ENCODE measurements at places on chromosomes 2 and 18.

- DNase-seq = peak; percentile 37
Measured at GRCh38 chr18:67517444-67517765, 885 bp upstream of the DSEL start.

GRCh38 chr2:121333834-121334558, 49.0 kb upstream of the TFCP2L1 start:
- no peak for DNase-seq

GRCh38 chr2:168315331-168316072, 68.1 kb upstream of the STK39 start:
- no peak for DNase-seq

DNA sequence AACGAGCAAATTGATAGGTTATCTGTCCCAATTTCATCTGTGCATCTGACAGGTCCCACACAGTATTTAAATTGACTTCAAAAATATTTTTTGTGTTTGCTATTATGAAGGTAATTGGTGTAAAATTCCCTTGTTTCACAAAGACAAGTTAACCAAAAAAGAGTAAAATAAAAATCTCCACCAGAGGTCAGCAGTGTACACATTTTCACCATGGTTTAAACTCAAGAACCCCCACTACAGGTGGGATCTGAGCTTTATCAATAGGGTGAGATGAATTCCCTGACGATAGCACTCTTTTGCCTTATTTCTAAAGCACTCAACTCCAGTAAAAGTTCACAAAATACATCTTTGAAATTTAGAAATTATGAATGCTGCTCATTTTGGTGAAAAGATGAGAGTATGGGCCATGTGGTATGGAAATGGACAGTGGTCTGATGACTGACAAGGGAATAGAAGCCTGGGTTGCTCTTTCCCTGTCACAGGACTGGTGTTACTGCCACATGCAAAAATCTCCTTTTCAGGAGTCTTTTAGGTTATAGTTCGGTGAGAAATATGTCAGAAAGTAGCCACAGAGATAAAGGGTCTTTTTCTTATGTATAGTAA, 68.0 kb downstream of the SERPINB8 start:
- peak; percentile 10 for DNase-seq

GRCh38 chr18:26307161-26307773, 81.0 kb downstream of the TAF4B start:
- no peak for DNase-seq

- DNase-seq = no peak
Measured at GRCh38 chr2:101135412-101136296, 15.5 kb downstream of the TBC1D8 start.

GRCh38 chr2:204909791-204910190, 364.5 kb downstream of the PARD3B start:
- no peak for DNase-seq

- no peak for DNase-seq
Measured at GRCh38 chr2:150174971-150175421, 312.5 kb downstream of the RND3 start.

DNA sequence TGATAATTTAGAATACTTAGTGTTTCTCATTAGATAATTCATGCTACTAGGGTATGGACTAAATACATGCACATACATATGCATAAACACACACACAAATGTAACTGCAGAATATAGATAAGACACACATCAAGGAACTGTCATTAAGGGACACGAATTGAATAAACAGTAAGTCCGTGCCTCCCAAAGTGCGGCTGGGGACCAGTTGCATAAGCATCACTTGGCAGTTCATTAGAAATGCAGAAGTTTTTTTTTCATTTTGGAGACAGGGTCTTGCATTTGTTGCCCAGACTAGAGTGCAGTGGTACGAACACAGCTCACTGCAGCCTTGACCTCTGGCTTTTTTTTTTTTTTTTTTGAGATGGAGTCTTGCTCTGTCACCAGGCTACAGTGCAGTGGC, 130.0 kb upstream of the CCDC195 start:
- DNase-seq = no peak

DNA sequence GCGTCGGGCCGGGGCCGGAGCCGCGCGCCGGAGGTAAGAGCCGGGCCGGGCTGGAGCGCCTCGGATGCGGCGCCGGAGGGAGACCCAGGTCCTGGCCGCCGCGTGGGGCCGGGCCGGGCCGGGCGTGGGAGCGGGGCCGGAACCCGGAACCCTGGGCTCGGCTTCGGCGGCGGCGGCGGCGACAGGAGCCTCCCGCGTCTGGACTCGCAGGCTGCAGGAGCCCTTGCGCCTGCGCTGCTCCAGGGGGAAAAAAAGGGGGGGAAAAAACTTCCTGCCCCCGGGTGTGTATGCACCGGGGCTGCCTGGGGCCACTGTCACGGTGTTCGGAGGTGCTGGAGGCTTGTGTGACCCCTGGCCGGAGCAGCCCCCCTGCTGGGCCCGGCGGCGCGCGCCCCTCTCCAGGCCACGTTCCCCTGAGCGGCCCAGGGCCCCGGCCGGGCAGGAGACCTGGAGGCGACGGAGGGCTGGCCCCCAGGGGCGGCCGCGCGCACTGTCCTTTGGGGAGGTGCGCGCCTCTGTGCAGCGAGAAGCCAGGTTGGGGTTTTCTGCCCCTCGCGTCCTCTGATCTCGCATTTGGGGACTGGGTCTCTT, 864 bp downstream of the KLHL29 start:
- no peak for DNase-seq

- DNase-seq = no peak
Measured at GRCh38 chr2:241550616-241551580, 7.6 kb upstream of the BOK start.

DNA sequence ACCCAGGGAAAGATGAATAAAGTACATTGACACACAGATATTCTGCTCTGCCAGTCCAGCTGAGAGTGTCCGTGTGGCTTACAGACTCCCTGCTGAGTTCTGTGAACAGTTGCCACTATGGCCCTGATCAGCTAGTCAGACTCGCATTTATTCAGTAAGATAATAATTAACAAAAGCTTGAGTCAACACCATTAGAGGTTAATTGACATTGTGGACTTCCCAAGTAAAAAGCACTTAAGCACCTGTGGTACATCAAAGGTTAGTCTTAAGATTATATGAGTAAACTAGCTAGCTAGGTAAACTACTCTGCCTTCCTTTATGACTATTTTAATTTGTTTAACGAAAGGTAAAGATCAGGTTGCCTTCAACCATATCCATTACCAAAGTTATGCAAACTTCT, 33.7 kb downstream of the ANKRD30B start:
- no peak for DNase-seq

- DNase-seq = no peak
Measured at GRCh38 chr2:126894585-126895182, 4.0 kb upstream of the TEX51 start.

GRCh38 chr2:101195871-101196661, 44.9 kb upstream of the TBC1D8 start:
- no peak for DNase-seq

DNA sequence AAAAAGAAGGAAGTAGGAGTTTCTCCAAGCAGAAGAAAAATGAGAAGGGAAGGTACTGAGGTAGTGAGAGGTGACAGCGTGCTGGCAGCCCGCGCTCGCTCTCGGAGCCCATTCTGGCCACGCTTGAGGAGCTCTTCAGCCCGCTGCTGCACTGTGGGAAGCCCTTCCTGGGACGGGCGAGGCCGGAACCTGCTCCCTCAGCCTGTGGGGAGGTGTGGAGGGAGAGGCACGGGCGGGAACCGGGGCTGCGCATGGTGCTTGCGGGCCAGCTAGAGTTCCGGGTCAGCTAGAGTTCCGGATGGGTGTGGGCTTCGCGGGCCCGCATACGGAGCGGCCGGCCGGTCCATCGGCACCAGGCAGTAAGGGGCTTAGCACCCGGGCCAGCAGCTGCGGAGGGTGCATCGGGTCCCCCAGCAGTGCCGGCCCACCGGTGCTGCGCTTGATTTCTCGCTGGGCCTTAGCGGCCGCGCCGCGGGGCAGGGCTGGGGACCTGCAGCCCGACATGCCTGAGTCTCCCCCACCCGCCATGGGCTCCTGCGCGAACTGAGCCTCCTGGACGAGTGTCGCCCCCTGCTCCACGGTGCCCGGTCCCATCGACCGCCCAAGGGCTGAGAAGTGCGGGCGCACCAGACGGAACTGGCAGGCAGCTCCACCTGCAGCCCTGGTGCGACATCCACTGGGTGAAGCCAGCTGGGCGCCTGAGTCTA, 11.1 kb upstream of the CYS1 start:
- no peak for DNase-seq

GRCh38 chr2:168160897-168161296, 86.5 kb downstream of the STK39 start:
- no peak for DNase-seq

DNA sequence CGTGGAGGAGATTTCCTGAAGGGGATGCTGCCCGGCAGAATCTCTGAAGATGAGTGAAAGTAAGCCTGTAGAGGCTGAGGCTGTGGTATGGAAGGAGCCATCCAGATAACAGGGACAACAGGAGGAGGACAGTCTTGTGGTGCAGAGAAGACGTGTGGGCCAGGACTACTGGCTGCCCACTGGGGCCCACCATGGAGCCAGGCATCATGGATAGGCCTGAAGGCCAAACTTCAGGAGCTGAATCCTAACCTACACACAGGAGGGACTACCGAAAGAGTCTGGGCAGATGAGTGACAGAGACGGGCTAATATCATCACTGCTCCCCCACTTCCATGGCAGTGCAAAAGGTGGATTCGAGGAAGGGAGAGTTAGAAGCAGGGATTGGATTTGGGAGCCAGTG, 131.3 kb upstream of the DAPL1 start:
- DNase-seq = no peak

DNA sequence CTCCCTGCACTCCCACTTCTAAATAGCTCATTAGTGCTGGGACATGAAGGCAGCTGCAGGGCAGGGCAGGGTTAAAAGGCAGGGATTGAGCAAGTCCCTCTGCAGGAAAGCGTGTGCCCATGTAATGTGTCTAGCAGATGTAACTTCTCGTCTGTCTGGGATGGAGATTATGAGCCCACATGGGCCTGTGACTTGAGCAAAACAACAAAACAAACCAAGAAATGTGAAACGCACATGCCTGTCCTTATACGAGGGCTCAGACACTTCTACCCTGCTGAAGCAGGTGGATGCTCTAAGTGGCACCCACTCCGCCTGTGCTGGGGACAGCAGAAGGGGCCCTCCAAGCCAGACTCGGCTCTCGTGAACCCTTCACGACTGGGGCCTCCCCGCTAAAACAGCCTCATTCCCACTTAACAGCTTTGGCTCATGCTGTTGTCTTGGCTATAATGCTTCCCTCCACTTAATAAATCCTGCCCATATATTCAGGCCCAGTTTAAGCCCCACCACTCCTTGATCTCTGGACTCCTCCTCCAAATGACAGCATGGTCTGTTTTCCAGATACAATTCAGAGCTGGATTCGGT, 40.9 kb downstream of the TMEM247 start:
- DNase-seq = no peak

- no peak for DNase-seq
Measured at GRCh38 chr2:195414537-195415100, 242.4 kb upstream of the SLC39A10 start.

DNA sequence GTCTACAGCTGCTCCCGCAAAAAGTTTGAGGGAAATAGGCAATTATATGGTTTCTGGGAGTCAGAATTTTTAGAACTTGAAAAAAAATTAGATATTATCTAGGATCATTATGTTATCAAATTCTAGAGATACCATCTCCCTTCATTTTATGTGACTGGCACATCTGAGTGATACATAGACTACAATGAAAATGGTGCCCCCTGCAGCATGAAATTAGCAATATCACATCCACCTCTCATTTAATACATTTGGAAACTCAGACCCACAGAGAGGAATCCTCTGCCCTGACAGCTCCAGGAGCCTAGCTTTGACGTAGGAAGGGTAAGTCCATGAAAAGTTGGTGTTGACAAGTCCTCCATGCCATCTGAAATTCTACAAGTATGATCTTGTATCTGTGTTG, 381.6 kb downstream of the SUCLG1 start:
- no peak for DNase-seq

DNA sequence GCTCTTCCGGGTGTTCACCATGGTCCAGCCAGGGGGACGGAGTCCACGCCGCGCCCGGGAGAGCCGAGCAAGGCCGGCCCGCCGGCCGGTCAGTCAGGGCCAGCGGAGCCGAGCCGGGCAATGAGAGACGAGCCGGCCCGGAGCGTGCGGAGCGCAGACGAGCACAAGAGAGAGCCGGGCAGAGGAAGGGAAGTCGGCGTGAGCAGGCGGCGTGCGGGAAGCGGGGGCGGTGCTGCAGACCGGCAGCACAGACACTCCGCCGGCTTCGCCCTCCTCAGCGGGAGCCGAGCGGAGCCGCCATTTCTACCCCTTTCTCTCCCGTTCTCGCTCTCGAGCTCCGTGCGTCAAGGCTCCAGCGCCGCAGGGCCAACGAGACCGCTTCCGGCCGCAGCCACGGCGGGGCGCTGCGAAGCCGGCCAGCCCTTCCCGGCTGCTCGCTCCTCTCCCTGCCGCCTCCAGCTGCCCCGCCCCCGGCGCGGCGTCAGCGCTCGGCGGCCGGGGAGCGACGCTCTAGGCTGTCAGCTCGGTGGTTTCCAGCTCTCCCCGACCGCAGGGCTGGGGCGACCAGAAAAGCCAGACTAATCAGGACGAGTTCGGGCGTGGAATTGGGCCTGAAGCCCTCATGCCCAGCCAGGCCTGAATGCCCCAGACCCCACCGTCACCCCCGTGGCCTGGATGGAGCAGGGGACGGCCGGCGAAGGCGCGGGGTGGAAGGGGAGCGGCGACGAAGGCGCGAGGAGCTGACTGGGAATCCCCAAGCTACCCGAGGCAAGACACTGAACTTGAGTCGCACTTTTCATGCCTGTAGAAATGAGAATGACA, at the start of gene ATAD2B:
Gene ATAD2B (minus strand): TSS at position 374 of the 822 bp plus-strand sequence. CDS start 353 bp downstream, at position 21.
- peak; percentile 99 for DNase-seq

GRCh38 chr2:11163439-11164317, 8.4 kb downstream of the SLC66A3 start:
- DNase-seq = no peak

DNA sequence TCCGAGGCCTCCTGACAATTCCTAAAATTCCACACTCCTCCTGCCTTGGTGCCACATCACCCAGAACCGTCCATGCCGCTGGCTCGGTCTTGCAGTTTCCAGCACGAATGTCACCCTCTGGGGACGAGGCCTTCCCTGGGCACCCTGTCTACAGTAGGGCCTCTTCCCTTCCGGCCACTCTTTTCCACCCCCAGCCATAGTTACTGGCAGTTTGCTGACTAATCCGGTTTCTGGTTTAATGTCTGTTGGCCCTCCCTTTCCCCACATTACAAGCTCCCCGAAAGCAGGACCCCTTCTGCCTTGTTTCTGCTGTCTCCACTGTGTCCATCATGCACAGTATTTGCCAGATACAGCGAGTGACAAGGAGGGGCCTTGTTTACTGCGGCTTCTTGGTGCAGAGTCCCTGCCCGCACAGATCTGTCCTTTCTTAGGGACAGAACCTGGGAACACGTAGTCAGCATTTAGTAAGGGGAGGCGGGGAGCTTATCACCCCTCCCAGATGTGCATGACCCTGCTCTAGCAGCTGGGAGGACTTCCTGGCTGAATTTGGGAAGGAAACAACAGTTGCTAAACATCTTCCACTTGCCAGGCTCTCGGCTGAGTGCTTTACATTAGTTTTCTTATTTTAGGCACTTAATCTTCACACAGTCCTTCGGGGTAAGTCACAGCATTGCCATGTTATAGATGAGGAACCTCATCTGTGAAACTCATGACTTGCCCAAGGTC, 23.6 kb upstream of the CATIP start:
- DNase-seq = no peak

GRCh38 chr2:1704631-1705556, 39.4 kb downstream of the PXDN start:
- DNase-seq = no peak

GRCh38 chr2:27962006-27962405, 71.5 kb downstream of the BABAM2 start:
- no peak for DNase-seq

- DNase-seq = no peak
Measured at GRCh38 chr2:210442878-210443277, 33.7 kb downstream of the LANCL1 start.
